ENCODE measurements at places on chromosomes 1 and 21.
A peak's percentile ranks its signal among the peaks of the same experiment; 100 is the strongest.

DNA sequence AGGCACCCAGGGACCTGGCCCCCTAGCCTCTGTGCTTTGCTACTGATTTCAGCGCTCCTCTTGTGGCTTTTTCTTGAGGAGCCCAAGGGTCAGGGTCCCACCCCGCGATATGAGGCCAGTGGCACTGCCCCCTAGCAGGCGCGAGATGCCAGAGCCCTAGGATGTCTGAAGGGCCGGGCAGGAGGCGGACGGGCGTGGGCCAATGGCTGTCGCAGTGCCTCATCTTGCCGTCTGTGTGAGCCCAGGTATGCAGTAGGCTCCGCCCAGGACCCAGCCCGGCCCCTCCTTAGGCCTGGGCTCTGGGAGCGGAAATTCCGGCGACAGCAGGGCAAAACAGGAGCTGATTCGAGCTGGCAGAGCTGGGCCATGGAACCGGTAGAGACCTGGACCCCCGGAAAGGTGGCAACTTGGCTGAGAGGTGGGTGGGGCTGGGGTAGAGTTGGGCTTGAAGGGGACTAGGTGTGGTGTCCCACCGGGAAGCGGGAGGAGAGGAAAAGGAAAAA, at the start of gene CNKSR1:
CNKSR1 (plus strand) TSS at position 310 of the 503 bp plus-strand sequence; CDS start at position 367, 57 bp downstream.
- DNase-seq = no peak

DNA sequence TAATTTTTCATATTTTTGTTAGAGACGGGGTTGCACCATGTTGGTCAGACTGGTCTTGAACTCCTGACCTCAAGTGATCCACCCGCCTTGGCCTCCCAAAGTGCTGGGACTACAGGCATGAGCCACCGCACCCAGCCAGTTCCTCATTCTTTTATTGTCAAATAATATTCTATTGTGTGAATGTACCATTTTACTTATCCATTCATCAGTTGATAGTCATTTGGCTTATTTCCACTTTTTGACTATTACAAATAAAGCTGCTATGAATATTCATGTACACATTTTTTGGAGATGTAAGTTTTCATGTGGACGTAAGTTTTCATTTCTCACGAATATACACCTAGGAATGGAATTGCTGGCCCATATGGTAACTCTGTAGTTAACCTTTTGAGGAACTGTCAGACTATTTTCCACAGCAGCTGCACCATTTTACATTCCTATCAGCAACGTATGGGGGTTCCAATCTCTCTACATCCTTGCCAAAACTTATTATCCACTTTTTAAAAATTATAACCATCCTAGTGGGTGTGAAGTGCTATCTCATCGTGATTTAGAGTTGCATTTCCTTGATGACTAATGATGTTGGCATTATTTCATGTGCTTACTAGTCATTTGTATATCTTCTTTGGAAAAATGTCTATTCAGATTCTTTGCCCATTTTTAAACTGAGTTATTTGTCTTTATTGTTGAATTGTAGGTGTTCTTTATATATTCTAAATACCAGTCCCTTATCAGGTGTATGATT, 12.7 kb downstream of the PACC1 start:
- peak; percentile 25 for DNase-seq

DNA sequence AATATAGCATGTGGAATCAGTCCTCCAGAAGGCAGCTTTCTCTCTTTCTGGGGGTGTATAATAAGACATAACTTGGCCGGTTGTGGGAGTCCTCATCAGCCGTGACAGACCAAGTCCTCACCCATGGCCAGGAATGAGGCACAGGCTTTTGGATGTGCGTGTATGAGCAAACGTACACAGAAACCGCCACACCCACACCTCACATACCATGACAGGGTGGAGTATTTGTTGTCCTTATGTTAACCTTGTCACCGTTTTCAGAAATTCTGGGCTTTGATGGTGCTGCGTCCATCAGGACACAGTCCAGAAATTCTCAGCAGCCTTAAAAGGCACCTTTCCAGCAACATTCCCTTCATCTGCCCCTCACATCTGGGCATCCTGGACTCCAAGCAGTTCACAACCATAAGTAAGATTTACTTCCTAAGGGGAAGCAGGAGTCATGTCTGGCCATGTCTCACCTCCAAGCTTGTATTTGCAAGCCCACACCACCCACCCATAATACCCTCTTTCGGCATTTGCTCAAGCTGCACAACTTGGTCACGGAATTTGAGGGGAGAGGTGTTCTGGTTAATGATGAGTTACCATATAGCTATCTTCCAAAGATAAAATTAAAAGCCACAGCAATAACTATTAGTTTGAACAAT, 12.4 kb downstream of the C1orf116 start:
- no peak for DNase-seq

GRCh38 chr21:45918835-45919447, 62.6 kb upstream of the COL6A1 start:
- DNase-seq = no peak

DNA sequence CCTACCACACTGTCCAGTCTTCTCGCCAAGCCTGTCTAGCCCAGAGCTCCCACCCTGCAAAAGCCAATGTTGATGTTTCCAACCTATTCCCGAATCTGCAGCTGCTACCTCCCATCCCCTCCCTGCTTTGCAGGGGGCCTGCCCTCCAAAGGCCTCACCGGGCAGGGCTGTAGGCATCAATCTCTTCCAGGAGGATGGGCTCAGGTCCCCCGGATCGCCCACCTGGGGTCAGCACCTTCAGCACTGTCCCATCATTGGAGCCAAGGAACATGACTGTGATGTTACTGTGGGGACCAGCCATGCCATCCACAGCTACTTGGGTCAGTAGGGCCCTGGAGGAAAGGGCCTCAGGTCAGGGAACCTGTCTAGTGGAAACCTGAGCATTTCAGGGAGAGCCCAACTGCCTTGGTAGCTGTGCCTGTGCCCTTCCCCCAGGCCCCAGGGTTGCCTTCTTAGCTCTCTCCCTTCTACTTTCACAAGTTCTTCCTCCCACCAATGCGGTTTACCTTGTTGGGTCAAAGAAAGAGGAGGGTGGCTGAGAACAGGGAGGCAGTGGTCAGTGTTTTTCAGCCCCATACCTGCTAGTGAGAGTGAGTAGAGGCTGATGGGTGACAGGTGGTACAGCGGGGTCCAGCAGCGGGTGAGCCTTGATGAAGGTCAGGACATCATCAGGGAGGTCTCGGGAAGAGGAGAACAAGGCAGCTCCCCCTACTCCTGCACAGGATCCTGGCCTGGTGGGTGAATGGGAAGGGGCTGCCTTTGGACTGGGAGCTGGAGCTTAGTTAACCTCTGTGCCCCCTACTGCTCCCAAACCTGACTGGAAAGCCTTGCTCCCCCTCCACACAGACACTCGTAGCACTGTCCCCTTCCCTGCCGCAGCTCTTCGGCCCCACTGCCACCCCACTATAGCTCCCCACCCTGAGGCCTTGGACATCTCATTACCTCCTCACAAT, 10.7 kb downstream of the SEMA6C start:
- no peak for DNase-seq

GRCh38 chr1:177780096-177780700, 189.7 kb downstream of the SEC16B start:
- peak; percentile 29 for DNase-seq

DNA sequence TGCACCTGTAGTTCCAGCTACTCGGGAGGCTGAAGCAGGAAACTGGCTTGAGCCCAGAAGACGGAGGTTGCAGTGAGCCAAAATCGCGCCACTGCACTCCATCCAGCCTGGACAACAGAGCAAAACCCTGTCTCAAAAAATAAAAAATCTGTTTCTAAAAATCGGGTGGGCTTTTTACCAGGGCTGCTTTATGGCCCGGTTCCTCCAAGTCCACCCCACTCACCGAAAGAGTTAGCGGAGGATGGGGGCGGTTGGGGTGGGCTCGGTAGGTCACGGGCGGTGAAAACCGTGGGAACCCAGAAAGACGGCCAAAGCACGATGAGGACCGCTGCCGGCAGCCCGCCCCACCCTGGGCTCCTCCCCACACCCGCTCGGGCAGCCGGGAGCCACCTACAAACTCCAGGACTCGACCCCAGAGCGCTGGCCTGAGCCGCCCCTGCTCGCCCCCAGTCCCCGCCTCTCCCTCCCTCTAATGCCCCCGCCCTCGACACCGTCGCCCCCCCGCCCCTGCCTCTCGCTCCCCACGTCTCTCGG, 846 bp upstream of the PER3 start:
- DNase-seq = peak; percentile 70

GRCh38 chr1:20634065-20634593, 871 bp downstream of the PINK1 start:
- no peak for DNase-seq

- DNase-seq = no peak
Measured at GRCh38 chr1:218643926-218644325, 298.8 kb downstream of the TGFB2 start.

DNA sequence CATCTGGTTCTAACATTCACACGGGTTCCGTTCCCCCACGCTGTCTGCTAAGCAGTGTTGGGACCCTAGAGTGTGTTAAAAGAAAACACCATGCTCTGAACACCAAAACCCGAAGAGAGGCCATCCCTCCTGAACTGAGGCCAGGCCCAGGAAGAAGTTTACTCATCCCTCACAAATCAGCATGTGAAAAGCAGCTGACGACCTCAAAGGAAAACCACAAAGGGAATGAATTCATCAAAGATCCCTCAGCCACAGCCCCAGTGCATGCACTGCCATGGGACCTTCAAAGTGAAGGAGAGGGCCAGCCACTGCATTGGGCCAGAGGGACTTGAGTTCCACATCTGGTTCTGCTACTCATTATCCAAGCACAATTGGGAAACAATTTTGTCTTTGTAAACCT, 7.0 kb upstream of the PSEN2 start:
- DNase-seq = peak; percentile 87

GRCh38 chr1:233375653-233376052, 48.1 kb downstream of the MAP3K21 start:
- no peak for DNase-seq

GRCh38 chr1:227896710-227897655, 50.7 kb downstream of the WNT9A start:
- no peak for DNase-seq

DNA sequence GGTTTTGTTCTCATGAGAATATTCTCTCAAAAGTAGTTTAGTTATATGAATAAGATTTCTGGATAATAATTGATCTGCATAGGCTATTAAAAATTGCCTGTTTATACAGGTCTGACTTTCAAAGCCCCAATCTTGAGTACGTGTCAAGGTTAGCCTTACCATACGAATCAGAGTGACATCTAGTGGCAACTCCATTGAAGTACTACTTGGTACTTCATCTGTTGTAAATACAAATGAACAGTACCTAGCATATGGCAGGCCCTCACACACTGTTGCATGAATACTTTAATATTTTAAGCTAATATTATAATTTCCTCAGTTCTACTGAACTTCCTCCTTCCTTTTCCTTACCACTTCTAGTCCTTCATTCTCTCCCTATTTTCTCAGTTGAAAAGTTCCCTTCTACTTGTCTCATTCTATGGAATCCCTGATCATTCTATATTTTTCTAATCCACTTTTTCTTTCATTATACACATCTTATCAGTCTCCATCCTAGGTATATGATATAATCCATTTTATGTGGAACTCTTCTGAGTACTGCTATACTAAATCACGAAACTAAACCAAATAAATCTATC, 101.2 kb downstream of the AKT3 start:
- DNase-seq = peak; percentile 51

- peak; percentile 50 for DNase-seq
Measured at GRCh38 chr1:226365831-226366231, 42.1 kb downstream of the PARP1 start.

DNA sequence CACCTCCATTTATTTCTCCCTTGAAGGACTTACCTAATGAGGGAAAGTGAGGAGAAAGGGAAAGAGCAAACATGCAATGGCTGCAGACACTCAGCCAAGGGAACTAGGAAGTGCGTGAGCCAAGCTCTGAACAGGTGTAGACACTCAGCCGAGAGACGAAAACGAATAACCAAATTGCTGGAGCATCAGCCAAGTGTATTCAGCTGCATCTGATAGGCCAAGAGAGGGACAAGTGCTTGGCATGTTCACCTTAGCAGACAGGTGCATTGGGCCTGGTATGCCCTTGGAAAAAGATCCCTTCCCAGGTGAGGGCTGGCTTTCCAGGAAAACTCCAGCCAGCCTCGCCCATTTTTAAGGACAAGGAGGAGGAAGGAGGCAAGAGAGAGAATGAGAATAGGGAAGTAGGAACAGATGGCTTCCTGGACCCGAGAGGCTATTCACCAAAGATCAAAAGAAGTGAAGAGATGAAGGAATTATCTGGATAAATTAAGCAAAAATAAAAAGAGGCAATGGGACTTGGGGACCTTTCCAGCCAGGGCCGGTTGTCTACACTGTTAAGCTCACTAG, 184.7 kb downstream of the TOMM20 start:
- no peak for DNase-seq

GRCh38 chr1:27572019-27572678, 31.8 kb downstream of the AHDC1 start:
- DNase-seq = no peak

Measured in HT1080 (cell line).